ENCODE measurements at places on chromosomes 6 and 20.

- no peak for DNase-seq
Measured at GRCh38 chr6:6975459-6976111, 132.2 kb upstream of the RREB1 start.

- no peak for DNase-seq
Measured at GRCh38 chr20:56032251-56032650, 26.9 kb upstream of the CBLN4 start.

GRCh38 chr20:46646659-46647380, 4.4 kb downstream of the SLC13A3 start:
- no peak for DNase-seq

DNA sequence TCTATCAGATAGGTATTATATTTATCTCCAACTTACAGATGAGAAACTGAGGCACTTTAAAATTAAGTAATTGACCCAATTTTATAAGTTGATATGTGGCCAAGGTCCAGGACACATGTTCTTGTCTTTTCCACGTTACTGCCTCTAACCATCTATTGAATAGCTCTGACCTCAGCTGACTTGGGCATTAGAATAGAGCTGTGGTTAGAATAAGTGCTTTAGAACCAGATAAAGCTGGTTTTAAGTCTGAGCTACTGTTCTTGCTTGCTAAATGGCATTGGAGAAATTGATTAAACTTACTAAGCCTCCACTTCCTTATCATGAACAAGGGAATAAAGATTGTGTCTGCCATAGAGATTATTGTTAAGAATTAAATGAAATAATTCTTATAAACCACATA, 147.8 kb upstream of the DTNBP1 start:
- DNase-seq = no peak

- no peak for DNase-seq
Measured at GRCh38 chr20:59985164-59985563, 26.9 kb downstream of the CDH26 start.

DNA sequence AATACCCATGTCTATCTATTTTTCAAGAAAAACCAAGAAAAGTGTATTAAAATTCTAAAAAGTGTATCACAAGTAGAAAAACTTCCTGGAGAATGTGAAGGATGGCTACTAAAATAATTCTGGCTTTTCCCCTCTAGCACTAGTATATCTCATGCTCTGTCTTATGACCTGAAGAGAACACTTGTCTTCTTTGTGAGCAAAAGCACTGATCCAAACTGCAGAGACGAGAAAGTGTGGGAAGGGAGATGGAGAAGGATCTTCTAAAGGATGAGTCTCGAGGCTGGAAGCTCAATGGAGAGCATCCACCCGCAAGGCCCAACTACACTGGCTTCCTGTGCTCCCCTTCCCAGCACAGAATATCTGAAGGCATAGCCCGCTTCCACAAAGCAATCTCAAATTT, 23.5 kb downstream of the STX7 start:
- DNase-seq = no peak

- no peak for DNase-seq
Measured at GRCh38 chr6:79208816-79209215, 25.7 kb downstream of the HMGN3 start.

GRCh38 chr20:38924718-38925117, 1.5 kb upstream of the FAM83D start:
- no peak for DNase-seq

DNA sequence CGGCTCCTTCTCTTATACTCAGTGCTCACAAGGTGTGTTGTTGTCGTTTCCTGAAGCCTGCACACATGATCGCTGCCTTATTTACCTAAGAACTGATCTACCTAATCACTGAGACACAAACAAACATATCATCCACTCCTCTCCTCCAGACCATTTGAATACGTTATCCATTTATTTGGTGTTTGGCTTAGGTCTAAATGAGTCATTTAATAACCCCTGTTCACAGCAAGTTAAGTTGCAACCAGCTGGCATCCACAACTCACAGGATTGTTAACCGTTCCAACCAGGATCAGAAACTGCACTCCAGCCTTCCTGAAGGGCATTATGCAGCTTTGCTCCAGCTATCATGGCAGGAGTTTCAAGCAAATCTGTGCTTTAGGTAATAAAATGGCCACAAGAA, 511.1 kb upstream of the MAP3K7 start:
- DNase-seq = no peak

GRCh38 chr6:24924580-24925356, 11.0 kb downstream of the RIPOR2 start:
- DNase-seq = no peak

- DNase-seq = no peak
Measured at GRCh38 chr6:170281331-170282292, 9.3 kb downstream of the DLL1 start.

DNA sequence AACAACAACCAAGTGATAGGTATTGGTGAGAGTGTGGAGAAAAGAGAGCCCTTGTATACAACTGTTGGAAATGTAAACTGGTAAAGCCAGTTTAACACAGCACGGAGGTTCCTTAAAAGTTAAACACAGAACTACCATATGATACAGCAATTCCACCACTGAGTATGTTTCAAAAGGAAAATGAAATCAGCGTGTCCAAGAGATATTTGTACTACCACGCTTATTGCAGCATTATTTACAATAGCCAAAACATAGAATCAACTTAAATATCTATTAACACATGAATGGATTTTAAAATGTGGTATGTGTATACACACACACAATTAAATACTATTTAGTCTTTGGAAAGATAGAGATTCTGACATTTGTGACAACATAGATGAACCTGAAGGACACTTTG, 1.1 kb downstream of the PTCHD4 start:
- no peak for DNase-seq

DNA sequence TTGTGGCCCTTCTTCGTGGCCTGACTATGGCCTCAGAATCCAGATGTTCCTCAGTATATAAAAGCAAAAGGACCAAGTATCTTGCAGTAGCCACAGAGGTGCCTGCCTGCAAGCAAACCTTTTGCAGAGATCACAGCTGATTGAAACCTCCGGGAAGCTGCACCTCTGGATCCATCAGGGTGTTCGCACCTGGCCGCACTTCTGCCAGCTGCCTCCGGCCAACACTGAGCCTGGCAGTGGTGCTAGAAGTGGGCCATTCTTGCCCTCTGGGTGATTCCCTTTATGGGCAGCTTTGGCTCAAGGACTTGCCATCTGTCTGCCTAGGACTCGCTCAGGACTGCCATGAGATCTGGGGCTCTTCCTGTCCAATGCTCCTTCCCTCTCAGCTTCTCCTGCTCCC, 214.6 kb upstream of the ECI2 start:
- no peak for DNase-seq

- no peak for DNase-seq
Measured at GRCh38 chr6:56349194-56349593, 101.8 kb upstream of the COL21A1 start.

DNA sequence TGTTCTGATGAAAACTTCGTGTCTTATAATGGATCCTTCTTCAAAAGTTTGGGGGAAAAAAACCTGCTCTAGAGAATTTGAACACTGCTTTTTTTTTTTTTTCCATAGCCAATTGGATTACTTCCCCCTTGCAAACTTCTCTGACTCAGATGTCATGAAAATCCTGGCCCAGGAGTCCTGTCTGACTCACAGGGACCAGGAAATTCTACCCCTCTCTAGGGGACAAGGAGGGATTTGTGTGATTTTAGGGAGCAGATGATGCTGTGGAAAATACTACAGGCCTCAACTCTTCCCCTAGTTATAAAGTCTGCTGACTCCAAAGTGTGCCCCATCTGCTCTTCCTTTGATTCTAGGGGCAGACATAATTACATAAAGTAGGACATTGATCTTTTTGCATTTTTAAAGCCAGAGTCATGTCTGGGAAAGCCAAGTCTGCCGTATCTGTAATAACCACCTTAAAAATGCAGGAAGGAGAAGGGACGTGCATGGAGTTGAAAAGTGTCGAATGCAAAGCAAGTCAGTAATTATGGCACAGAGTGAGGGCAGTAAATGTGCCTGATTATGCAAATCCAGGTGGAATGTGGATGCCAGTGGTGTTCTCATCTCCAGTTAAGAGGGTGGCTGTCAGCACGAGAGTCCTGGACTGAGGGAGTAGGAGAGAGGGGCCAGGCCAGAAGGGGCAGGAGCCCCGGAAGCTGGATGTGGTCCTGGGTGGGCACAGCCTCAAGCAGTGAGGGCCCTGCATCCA, 144.3 kb upstream of the SULF2 start:
- no peak for DNase-seq

DNA sequence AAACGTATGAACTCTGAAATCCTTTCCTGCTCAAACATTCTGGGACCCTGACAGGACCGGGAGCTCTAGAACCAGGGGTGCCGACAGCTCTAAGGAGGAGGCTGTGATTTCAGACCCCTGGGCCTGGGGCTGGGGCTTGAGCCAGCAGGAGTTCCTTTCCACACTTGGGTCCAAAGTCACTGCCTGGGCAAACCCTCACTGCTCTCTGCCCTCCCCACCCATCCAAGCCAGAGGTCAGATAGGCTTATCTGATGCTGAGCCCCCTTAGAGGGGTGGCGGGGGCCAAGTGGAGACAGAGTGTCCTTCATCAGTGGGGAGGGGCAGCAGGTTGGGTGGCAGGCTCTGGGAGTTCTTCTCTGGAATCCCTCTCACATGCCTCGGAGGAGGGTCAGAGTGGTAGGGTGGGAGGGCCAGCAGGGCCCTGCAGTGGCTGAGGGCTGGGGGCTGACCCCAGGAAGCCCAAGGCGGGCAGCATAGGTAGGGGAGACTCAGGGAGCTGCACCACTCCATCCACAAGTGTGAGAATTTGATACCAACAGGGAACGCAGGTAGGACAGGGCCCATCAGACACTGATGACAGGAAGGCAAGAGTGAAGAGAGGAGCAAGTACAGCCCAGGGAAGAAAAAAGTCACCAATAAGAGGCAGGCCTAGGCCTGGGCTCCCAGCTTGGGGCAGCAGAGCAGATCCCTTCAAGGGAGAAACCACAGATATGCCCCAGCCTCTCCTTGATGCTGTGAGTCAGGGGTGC, 121.0 kb downstream of the MRPL14 start:
- no peak for DNase-seq

DNA sequence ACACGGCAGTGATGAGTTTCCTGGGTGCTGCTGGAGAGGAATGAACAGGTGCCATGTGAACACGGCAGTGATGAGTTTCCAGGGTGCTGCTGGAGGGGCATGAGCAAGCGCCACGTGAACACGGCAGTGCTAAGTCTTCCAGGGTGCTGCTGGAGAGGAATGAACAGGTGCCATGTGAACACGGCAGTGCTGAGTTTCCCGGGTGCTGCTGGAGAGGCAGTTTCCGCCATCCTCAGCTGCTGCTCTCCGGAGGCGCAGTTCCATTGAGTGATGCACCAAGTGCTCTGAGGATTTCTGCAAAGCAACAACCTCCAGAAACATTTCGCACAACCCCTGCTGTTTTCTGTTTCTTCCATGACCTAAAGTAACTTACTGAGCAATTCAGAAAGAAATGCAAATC, 155.4 kb downstream of the SMOC2 start:
- DNase-seq = no peak

DNA sequence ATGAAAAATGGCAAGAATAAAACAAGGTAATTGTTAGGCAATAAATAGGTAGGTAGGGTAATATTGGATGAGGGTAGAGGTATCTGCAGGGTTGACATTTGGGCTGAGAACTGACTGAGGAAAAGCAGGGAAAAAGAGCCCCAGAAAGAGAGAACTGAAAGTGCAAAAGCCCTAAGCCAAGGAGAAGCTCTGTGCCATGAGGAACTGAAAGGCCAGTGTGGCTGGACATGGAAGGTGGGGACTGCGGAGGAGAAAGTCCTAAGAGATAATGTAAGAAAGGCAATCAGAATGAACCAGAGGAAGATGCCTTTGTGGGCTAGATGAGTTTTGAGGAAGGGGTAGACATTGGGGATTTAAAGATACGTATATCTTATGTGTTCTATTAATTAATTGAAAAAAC, 9.9 kb upstream of the HIVEP2 start:
- DNase-seq = no peak

- no peak for DNase-seq
Measured at GRCh38 chr20:23244156-23244915, 106.3 kb upstream of the NXT1 start.

DNA sequence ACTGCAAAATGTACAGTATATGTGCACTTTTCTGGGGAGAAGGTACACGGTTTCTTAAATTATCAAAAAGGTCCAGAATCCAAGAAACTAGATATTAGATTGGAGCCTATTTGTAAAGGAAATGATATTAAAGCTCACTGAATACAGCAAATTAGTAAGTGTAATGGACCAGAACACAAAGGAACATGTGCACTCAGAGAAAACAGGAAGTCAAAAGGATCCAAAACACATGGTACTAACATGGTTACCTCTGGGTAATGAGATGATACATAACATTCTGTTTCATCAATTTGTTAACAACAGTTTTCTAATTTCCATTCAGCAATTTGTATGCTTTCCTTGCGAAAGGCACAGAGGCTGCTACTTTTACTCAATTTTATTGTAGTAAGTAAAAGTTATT, 18.7 kb downstream of the ZNF322 start:
- no peak for DNase-seq

DNA sequence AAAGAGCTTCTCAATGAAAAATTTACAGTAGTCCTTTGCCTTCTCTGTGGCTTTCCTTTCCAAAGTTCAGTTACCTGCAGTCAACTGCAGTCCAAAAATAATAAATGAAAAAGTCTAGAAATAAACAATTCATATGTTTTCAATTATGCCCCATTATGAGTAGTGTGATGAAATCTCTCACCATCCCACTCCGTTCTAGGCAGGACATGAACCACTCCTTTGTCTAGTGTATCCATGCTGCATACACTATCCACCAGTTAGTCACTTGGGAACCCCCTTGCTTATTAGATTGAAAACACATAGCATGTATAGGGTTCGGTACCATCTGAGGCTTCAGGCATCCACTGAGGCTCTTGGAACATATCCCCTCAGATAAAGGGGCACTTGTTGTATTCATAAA, 80.6 kb upstream of the EYA4 start:
- no peak for DNase-seq

- no peak for DNase-seq
Measured at GRCh38 chr20:20480126-20480525, 112.2 kb downstream of the INSM1 start.

GRCh38 chr6:87093199-87093598, 1.7 kb downstream of the CGA start:
- no peak for DNase-seq

- no peak for DNase-seq
Measured at GRCh38 chr6:4986999-4987398, 16.8 kb downstream of the RPP40 start.

- DNase-seq = no peak
Measured at GRCh38 chr6:140855520-140855919, 1277.2 kb upstream of the GJE1 start.

DNA sequence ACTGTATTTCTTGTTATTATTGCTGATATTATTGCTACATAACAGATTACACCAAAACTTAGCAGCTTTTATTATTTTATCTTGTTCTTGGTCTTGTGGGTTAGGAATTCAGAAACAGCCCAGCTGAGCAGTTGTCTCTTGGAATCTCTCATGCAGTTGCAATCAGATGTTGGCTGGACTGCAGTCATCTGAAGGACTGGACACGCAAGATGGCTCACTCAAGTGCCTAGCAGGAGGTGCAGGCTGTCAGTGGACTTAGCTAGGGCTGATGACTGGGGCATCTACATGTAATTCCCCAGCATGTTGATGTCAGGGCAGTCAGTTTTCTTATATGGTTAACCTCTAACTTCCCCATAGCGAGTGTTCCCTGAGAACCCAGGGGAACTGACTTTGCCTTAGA, 128.6 kb upstream of the PLCB4 start:
- no peak for DNase-seq

All from T-helper 2 cell (primary cell).